ENCODE measurements at places on chromosomes 1 and 21. TPM values are rescaled to one million over a fixed set of nuclear protein-coding genes. Genes with fewer than 3 reads are reported as not detected.

- no peak for DNase-seq
Measured at GRCh38 chr1:235404190-235404589, 37.0 kb downstream of the TBCE start.

GRCh38 chr21:34843562-34843961 is 174.8 kb downstream of the CLIC6 start:
- DNase-seq: no peak

- DNase-seq: no peak
Measured at GRCh38 chr1:99177465-99177864, 86.8 kb upstream of the PLPPR4 start.

- DNase-seq: no peak
Measured at GRCh38 chr1:215987092-215987875, 420.2 kb downstream of the KCTD3 start.

DNA sequence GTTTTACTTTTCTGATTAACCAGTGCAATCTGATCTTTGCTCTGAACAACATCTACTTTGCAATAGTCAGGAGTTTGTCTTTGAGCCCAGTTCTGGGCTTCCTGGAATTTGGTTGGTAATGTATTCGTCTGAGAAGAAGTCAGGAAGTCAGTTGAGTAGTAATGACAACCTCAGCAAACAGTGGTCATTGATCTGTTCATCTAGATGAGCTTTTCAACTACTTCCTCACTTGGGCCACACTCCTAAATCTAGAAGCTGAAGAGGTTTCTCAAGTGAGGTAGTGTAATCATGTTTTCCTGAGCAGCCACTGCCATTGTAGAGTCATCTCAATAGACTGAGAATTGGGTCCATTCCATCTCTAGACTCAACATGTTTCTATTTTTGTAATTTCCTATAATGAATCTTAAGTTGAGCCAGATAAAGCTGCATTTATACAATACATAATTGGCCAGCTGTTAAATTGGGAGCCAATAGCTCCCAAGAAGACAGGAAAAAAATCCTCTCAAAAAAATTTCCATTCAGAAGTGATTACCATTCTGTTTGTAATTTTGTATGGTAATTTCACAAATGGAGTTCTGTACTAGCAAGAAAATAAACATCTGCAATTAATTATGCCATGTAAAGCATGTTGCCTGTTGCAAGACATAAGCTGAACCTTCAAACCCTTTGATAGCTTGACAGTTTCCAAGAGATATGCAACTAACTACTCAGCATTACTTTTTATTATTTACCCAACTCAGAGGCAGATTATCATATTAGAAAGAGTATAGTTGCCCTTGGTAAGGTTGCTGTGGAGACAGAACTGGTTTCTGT is 49.6 kb downstream of the WDR64 start:
- no peak for DNase-seq

SLC35F3 gene
- total RNA-seq: not detected

DNA sequence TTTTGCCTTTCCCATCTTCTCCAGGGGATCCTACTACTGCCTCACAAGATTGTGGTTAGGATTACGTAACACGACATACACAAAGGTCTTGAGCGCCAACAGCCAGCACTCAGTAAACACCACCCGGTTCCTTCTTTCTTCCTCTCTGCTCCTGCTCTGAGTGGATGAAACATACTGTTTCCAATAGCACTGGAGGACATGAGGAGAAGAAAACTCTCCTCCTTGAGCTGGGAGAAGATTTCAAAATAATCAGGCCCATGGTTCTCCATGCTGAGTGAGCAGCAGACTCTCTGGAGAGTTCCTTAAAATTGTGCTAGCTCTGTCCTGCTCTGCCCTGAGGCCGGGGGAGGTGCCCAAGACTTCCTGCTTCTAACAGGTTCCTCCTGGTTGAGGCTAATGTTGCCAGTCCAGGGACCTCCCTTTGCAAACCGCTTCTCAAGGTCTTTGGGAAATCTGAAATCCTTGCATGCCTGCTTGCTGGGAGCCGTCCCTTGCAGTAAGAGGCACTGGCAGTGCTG is 29.4 kb upstream of the MX1 start:
- no peak for DNase-seq
